ENCODE measurements at places on chromosomes 5 and 9.

- no peak for DNase-seq
These were observed 16.0 kb downstream of the TRAF2 start for GRCh38 chr9:136902259-136902821.

GRCh38 chr9:136977223-136977622 lies at the start of gene PTGDS:
Gene PTGDS (plus strand): TSS chr9:136977504. CDS start chr9:136977579, 75 bp downstream.
- DNase-seq: no peak

DNA sequence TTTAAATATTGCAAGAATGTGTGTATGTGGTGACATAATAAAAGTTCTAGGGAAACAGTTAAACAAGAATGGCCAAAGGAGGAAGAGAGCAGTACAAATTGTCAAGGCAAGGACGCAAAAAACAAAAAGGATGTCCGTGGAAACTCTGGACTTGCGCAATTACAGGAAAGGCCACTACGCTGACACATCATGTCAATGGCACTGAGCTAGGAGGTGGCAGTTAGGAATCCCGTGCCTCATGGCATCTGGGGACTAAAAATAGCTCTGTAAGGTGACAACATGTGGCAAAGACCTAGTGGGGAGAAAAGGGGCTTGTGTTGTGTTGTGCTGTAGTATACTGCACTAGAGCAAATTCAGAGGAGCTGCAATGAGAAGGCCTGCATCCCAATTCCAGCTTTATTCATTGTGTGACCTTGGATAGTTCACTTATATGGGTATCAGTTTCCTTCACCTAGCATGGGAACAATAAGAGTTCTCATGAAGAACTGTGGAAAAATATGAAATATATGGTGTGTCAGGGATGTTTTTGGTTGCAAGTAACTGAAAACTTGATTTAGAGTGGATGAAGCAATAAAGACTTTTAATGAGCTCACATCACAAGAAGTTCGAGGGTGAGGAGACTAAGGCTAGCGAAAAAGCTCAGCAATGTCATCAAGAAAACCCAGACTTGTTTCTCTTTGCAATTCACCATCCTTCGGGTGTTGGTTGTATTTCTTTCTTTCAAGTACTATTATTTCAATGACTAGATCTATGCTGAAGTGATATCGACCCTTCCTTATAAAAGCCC lies 124.1 kb upstream of the STC2 start:
- no peak for DNase-seq

DNA sequence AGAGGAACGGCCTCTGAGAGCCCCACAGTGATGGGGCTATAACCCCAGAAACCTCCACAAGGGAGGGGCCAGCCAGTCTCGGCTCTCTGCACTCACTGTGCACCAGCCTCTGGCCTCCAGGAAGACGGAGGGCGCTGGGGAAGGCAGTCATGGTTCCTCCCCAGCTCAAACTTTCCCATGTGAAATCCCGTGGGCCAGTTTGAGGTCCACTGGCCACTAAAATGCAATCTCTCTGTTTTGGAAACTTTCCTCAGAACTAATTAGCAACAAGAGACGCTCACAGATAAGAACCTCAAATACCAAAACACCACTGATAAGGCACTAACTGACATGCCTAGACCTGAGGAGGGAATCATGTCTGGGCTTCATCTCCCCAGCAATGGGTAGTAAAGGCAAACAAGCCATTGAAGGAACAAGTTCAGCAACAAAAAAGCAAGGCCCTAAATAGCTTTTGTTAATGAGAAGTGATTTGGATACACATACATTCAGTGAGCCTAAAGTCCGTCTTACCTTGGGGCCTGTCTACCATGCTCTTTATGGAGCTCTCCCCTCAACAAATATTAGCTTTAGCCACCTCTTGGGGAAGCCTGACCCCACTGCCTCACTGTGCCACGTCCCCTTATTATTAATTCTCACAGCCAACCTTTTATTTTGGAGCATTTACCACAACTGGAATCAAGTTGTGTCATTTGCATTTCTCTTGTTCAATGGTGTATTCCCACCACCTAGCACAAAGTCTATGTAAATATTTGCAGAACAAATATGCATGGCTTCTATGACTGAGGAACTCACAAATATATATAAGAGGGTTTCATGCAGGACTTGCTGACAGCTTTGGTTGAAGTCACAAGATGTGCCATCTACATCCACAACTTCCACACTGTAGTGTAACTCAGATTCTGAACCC lies 56.1 kb upstream of the GLRX start:
- DNase-seq: no peak

GRCh38 chr5:111453295-111453694 lies 59.0 kb downstream of the STARD4 start:
- DNase-seq: no peak

DNA sequence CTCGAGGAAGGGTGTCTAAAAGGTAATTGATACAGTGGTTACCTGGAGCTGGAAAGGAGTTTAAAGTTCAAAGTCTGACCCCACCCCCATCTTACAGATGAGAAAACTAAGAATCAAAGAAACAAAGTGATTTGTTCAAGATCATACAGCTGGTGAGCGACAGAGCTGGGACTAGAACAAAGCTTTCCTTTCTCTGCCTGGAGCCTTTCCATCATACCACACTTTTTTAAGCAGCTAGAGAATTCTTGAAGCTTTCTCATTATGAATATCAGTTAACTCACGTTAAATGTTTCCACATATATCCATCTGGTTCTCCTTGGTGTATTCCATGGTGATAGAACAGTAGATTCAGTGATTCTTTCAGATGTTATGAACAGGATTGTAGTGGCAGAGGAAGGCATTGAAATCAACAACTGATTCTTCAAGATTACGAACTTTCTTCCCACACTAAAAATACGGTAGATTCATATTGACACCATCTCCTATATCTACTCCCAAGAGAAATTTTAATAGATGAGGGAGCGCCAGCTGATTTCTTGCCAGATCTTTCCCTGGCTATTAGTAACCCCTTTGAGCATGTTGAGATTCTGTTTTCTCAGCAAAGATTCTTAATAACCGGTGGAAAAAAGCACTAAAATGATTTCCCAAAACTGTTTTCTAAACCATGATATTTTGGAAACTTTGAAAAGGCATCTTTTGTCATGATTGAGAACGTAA lies 233.7 kb downstream of the ADAMTSL1 start:
- DNase-seq: no peak

- no peak for DNase-seq
These were observed 257.0 kb upstream of the PRR16 start for GRCh38 chr5:120207129-120207528.

DNA sequence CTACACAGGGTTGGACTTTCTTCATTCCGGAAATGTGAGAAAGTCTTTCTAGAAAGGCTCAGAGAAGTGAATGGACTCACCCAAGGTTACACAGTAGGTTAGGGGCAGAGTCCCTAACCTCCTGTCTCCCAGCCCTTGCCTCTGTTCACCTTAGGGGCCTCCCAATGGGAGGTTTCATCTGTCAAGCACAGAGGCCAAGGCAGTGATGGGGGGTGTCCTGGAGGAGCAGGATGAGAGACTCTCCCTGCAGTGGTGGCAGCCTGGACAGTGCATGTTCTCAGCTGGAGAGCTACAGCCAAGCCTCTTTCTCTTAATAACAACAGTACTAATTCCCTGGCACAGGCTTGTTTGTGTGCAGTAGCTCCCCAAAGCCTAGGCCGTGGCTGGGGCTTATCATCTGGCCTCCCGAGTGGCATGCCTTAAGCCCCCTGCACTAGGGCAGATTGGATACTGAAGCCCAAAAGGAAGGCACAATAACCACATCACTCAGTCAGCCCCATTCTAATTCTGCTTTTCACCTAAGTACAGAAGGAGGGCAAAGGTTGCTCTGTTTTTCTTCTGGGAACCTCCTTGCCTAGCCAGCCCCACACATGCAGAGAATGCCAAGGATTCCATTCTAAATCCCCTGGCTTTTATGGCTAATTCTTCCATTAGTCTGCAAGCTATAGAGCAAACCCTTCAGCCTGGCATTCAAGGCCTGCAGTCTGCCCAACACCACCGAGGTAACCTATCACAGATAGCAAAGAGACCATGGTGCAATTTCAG lies 50.2 kb upstream of the XPA start:
- no peak for DNase-seq

GRCh38 chr9:86695910-86696424 lies 251.3 kb downstream of the GAS1 start:
- no peak for DNase-seq
